ENCODE measurements at places on chromosomes 3 and 15.

- DNase-seq: no peak
These were observed 147.5 kb downstream of the LRTM1 start for GRCh38 chr3:54780336-54780735.

GRCh38 chr3:186060222-186060621 lies 48.7 kb downstream of the ETV5 start:
- peak; percentile 35 for DNase-seq

DNA sequence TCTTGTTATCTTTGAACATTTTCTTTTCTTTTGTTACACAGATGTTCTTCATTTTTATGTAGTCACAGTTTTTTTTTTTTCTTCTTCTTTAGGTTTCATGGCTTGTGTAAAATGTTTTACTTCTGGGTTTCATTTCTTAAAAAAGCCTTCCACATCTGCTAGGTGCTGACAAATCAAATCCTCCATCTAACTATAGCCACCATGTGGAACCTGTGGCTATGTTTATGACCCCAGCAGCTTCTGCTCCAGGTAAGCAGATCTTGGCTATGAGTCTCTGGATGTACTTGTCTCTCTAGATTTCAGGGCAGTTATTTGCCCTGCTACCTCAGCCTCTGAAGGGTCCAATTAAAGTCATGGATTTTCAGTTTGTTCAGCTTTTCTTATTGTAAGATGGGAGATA lies 44.5 kb downstream of the OXSM start:
- DNase-seq: no peak

GRCh38 chr15:59917504-59918157 lies 86.5 kb upstream of the FOXB1 start:
- peak; percentile 74 for DNase-seq

DNA sequence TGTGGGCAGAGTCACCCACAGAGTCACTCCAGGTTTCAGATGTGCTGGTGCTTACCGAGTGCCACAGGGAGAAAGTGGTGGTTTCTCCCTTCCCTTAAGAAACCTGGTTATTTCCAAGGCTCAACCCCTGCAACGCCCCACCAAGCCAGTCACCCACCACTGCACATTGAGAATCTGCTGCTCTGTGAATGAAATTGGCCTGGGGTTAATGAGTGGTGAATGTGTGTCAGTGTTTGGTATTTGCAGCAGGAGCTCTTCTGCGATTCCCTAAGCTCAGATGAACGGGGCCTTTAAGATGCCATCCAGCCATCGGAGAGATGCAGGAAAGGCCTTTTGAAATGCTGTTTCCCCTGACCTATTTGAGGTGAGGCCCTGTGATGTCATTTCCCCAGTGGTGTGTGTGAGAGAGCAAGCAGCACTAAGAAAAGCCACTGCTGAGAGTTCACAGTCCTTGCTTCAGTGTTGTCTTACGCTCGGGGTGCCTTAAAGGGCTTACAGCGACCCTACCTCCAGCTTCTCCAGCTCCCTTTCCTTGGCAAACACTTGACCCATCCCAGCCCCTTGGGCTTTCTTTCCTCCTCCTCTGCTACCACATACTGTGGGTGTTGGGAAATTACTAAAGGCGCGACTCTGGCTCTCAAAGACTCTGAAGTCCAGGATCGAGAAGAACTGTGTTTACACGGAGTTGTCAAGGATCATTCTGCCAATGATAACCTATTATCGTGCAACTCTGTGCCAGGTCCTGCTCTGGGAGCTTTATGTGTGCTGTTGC lies 68.9 kb downstream of the SMAD3 start:
- DNase-seq: peak; percentile 65

DNA sequence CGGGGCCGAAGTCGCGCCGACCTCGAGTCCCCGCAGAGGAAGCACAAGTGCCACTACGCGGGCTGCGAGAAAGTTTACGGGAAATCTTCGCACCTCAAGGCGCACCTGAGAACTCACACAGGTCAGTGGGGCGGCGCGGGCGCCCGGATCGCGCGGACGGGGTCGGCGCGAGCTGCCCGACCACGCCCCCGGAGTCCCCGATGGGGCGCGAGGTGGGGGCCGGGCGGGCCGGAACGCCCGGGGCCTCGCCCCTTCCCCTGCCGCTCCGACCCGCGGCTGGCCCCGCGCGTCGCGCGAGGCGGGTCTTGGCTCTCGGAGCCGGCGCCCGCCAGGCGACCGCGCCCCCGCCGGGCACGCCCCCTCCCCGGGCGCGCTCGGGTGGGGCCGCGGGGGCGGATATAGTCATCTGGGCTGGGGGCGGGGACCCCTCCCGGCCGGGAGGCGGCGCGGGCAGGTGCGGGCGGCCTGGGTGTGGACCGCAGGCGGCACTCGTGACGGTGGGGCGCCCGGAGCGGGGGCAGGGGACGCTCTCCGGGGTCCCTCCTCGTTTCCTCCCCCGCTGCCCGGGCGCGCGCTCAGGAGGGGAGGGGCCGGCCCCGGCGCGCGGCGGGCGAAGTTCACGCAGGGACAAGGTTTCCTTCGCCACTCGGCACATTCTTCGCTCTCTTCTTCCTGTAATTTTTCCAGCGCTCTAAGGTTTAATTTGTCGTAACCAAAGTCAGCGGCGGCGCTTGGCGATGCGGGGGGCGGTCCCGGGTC lies 1.2 kb downstream of the KLF13 start:
- DNase-seq: peak; percentile 46

DNA sequence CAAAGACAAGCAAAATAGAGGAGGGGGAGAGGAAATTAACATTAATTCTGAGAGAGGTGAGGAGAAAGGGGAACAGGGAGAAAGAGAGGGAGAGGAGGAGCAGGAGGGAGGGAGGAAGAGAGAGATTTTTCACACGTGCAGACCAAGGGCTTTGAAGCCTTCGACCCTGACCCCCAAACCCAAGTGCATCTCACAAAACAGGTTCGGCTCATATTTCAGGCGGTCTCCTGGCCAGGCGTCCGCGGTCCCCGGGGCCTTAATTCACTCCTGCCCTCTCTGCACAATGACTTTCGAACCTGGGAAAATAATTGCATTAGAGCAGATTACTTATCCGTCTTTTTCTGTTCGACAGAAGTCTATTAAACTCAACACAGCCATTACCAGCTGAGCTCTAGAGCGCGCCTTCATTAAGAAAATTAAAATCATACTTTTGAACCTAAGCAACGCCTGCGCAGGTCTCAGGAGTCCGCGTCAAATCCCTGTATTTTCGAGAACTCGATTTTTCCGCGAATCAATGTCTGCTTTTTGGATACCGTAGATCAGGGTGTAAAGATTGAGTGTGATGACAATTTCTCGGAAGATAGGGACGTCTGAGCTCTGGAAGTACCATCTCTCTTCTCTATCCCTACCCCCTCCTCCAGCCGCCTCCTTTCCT lies 220.7 kb downstream of the MEIS2 start:
- DNase-seq: no peak

DNA sequence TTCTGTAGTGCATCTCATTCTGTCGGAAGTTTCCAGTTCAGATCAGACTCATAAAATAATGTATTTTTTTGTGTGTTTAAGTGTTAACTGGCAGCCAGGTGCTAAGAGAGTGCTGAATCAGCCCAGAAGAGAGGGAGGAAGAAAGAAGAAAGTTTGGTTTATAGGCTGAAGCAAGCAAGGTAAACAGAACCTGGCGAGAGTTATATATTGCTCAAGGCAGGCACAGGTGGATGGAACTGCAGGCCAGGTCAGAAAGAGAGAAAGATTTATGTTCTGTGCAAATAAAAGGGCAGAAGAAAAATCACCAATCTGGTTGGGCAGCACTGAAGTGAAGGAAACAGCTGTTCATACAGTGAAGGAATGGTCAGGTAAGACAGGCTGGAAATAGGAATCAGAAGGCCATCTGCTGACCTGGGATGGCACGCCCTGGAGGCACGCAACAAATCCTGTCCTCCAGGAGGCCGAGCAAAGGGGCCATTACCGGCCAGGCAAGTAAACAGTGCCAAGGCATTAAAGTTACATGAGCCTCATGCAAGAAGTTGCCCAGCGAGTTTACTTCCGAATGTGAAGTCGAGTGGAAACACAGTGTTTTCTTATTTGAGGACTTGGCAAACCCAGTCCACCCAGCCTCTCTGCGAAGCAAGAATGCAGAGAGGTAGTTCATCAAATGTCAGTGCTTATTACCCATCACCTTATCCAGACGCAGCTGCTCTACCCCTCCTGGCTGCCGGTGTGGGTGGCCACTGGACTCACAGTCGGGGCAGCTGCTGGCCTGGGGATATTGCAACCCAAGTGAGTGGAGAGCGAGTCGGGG lies 309.8 kb downstream of the VPS13C start:
- DNase-seq: no peak

- DNase-seq: peak; percentile 70
These were observed 2.5 kb downstream of the ANP32A start for GRCh38 chr15:68818066-68818768.

GRCh38 chr3:160738048-160738447 lies 18.0 kb upstream of the PPM1L start:
- no peak for DNase-seq

- no peak for DNase-seq
These were observed 2.2 kb upstream of the SLC12A8 start for GRCh38 chr3:125214738-125215137.

DNA sequence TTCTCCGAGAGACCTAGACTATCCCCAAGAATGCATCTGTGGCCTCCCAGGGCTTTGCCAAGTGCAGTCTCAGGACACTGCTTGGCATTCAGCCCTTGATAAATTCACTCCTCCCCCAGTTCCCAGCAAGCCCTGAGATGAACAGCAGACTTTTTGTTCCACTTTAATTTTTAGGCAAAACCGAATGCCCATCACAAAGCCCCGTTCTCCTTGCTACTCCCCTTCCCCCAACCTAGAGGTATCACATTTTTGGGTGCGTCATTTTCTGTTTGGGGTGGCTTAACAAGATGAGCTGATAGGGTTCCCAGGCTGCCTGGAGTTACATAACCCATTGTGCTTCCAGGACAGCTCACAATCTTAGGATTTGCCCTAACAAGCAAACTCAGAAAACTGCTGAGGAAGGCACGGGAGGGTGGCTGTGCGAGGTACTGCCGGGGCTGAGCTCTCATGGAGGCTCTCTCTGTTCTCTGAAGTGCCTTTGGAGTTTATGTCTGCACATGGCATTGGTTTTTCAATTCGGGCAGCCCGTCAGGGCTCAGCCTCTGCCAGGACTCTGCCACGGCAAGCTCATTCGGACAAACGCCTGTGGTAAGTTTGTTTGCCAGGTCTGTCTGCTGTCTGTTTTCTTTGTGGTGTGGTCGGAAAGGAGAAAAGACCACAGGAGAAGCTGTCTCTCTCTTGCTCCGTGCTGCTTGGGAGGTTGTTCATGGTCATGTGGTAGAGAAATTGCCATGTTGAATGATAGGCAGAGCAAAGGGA lies at the start of gene TRAK1:
Gene TRAK1, plus strand, starts transcription at position 385 of the 759 bp plus-strand sequence. Its CDS starts 113 bp downstream, at position 498.
- no peak for DNase-seq

GRCh38 chr3:192156382-192156781 lies 571.0 kb downstream of the FGF12 start:
- DNase-seq: no peak

GRCh38 chr15:41474436-41474835 lies 19.2 kb upstream of the ITPKA start:
- DNase-seq: no peak

DNA sequence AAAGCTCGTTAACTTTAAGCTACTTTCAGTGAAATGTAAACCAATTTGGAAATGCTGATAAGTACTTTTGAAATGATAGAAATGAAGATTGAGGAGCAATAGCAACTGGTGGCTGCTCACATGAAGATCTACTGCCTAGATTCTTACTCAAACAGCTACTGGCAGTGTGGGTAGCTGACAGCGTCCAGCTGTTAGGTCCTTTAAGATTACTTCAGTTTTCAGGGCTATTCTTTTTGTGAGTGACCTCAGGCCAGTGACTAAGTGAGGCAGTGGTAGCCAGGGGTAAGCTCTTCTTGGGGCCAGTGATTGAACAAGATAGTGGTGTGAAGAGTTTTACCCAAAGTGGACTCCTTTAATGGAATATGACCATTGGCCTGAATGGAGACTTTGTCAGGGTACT lies 41.3 kb downstream of the NECTIN3 start:
- DNase-seq: no peak

- DNase-seq: no peak
These were observed 17.7 kb downstream of the RARB start for GRCh38 chr3:25445731-25446130.

GRCh38 chr3:79516795-79517194 lies 251.0 kb downstream of the ROBO1 start:
- DNase-seq: no peak

GRCh38 chr3:188867691-188868265 lies 304.0 kb upstream of the TPRG1 start:
- no peak for DNase-seq

DNA sequence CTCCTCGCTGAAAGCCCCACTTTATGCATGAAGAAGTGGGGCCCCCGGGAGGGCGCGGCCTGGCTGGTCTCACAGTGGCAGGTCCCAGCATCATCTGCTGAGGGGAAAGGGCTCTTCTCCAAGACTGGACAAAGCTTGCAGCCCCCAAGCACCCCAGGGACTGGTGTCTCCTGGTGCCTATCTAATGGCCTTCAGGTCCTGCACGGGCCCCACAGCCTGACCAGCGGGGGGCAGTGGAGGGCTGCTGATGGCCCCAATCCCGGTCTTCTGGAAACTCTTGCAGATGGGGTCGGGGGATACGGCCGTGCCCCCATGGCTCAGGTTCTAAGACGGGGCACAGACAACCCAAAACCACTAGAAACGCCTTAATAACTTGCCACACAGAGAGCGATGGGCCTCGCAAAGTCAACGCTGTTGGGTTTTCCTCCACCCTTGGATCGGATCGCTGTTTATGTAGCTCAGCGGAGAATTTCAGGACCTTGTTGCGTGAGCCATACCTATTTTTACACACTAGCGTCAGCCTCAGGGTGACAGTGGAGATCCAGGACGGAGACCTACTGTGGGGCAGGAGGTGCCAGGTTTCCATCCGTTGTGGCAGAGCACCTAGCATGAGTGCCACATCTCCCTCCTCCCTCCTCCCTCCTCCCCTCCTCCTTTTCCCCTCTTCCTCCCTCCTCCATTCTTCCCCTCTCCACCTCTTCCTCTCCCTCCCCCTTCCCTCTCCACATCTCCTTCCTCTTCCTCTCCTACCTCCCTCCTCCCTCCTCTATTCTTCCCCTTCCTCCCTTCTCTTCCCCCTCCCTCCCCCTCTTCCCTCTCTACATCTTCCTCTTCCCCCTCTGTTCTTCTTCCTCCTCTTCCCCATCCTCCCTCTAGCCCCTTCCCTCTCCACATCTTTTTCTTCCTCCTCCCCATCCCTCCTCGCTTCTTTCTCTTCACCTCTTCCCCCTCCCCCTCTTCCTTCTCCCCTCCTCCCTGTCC lies 79.3 kb upstream of the ALDH1L1 start:
- DNase-seq: no peak

GRCh38 chr3:53938645-53939044 lies 47.0 kb upstream of the SELENOK start:
- DNase-seq: peak; percentile 5

All from stimulated activated CD4-positive, alpha-beta T cell treated with anti-CD3 and anti-CD28 coated beads, Interleukin-1b, Interleukin-23, amount 100 ng/mL, for 48 hours (primary cell).